ENCODE measurements at places on chromosomes 12 and 14.
A peak's percentile ranks its signal among the peaks of the same experiment; 100 is the strongest.

DNA sequence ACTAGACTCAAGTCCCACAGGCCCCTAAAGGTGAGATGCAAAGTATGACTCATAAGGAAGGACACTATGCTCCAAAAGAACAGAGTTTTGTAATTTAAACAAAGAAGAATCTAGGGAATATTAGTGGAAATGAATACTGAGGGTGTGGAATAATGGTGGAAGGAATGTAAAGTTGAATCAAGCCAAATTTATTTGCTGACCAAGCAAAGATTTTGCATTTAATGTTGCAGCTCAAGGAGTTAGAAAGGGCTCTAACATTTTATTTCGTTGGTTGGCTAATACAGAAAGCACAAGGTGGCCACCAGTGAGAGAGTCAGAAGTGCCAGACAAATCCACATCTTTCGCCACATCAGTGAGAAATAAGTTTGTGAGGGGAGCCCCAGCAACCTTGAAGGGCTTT, 550.3 kb downstream of the FOXG1 start:
- no peak for DNase-seq

- DNase-seq = no peak
Observed at GRCh38 chr12:68675101-68675842, 11.5 kb upstream of the NUP107 start.

- no peak for DNase-seq
Observed at GRCh38 chr14:58278177-58278576, 20.2 kb upstream of the ARID4A start.

DNA sequence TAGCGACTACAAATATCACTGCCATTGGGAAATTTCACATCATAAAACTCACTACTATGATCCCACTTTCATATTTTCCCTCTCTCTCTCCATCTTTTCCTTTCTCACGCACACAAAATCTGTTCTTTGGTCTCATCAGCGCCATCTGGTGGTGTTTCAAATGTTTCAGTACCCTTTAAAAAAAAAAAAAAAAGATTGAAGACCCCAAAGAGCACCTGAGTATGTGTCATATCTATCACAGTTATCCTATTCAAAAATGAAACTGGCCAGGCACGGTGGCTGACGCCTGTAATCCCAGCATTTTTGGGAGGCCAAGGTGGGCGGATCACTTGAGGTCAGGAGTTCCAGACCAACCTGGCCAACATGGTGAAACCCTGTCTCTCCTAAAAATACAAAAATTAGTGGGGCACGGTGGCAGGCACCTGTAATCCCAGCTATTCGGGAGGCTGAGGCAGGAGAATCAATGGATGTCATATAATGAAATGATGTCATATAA, 72.4 kb downstream of the TTC9 start:
- DNase-seq = peak; percentile 59

GRCh38 chr12:94650143-94651056, at the start of gene TMCC3:
Gene TMCC3, minus strand, starts transcription at chr12:94650557. Its CDS starts 127 bp downstream, at chr12:94650430.
- no peak for DNase-seq

DNA sequence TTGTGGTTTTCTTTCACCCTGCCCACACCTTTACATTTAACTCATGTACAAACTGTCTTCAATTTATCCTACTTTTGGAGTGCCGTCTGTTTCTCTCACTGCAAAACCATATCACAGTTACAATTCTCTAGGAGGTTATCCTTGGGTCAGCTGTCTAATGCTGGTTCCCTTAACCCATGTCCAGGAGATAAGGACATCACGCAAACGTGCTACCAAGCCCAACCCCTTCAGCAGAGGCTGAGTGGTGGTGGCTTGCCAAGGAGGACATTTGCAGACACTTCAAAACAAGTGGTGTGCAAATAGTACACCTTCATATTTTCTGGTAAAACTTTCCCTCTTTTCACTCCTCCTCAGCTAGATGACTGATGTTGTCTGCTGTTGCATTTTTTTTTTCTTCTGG, 167.9 kb downstream of the PAX9 start:
- DNase-seq = no peak

- no peak for DNase-seq
Observed at GRCh38 chr12:96361074-96361473, 39.2 kb downstream of the CDK17 start.
